ENCODE measurements at places on chromosomes 6 and 20. TPM values are rescaled to one million over a fixed set of nuclear protein-coding genes. Genes with fewer than 3 reads are reported as not detected.

DNA sequence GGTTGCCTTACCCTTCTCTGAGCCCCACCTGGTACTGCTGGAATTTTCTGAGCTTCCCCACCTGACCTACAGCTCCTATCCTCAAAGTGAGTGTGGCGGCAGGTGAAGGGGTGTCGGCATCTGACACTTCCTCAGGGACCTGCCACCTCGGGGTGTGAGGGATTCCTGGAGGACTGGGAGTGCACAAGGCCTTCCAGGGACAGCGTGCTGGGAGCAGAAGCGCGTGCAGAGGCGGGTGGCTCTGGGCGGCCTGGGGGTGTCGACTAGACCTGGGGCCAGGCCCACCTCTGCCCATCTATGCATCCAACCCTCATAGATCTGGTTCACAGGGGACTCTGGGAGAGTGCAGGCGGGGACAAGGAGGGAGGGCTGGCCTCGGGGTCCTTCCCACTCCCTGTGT lies 7.8 kb downstream of the DLGAP4 start:
- H3K4me3 ChIP-seq = no peak overlapping the region
- H3K27me3 ChIP-seq = peaks cover 4% of the 10 kb centered on the region
- no peak overlapping the region for H3K27ac ChIP-seq

DNA sequence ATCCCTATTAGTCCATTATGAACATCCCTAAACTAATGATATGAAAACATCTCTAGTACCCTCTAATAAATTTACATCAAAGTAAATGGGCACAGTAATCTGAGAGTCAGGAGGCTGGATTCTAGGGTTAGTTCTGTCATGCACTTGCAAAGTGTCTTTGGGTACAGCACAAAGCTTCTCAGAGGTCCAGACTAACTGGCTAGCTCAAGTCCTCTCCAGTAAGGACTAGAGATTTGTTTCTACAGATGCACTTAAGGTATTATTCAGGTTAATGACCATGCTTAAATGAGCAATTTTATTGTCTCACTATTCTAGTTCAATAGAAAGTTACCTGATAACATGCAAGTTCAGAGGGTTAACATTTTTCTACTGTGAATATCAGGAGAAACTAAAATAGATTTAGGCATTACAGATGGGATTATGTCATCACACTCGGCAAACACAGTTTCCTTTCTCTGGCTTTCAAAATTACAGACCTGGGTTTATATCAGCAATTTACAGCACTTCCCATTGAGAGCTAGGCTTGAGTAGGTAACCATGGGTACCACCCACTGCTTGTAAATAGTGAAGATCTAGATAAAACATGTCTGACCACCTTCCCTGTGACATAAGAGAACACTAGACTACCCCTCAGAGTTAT lies 402.9 kb upstream of the RUNX2 start:
- H3K27ac ChIP-seq = peak overlapping the region; percentile 71
- H3K4me3 ChIP-seq = peak overlapping the region; percentile 12
- H3K27me3 ChIP-seq = no peaks in the 10 kb centered on the region
- DNase-seq = peak; percentile 62
- H3K36me3 ChIP-seq = peaks cover 10% of the 10 kb centered on the region
- peaks cover 51% of the 10 kb centered on the region for H3K4me1 ChIP-seq

DNA sequence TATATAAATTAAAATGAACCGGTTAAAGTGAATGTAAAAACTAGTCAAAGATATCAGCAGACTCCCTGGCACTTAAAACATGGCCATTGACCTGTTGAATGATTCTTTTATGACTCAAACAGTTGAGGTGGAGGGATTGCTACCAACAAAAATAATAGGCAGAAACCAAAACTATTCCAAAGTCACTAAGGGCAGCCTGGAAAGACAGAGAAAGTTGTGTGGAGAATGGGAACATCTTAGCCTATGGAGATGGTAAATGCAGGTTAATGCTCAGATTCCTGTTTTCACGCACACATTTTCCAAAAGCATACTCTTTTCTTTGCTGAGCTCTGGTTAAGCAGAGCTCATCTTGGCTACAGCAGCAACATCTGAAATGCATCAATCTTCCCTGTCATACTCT lies 553.5 kb downstream of the HACE1 start:
- DNase-seq = no peak
- no peaks in the 10 kb centered on the region for H3K4me1 ChIP-seq
- no peak overlapping the region for H3K27ac ChIP-seq
- no peaks in the 10 kb centered on the region for H3K36me3 ChIP-seq
- no peak overlapping the region for H3K4me3 ChIP-seq

The ULBP1 gene
- total RNA-seq = 0.71 TPM

DNA sequence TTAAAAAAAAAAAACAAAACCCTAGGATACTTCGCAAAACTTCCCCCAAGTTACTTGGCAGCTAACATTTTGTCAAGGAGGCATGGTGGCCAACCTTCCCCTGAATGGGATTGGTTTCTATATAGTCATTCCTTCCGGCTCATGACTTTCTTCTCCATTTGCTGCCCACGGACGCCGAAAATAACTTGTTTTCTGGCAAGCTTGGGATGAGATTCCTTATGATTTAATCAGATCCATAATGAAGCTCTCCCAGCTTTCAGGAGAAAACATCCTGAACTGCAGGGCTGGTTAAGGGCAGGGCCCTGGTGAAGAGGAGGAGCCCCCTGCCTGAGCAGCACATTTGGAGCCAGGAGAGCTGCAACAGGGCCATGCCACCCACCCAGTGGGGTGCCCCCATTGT lies 49.9 kb downstream of the PPP1R16B start:
- peak overlapping the region; percentile 25 for H3K27ac ChIP-seq
- no peak overlapping the region for H3K4me3 ChIP-seq
- no peak for DNase-seq
- peaks cover 47% of the 10 kb centered on the region for H3K36me3 ChIP-seq
- H3K27me3 ChIP-seq = no peaks in the 10 kb centered on the region

The ZNF311 gene
- 0.40 TPM for total RNA-seq
